ENCODE measurements at places on chromosomes 6 and 20.

DNA sequence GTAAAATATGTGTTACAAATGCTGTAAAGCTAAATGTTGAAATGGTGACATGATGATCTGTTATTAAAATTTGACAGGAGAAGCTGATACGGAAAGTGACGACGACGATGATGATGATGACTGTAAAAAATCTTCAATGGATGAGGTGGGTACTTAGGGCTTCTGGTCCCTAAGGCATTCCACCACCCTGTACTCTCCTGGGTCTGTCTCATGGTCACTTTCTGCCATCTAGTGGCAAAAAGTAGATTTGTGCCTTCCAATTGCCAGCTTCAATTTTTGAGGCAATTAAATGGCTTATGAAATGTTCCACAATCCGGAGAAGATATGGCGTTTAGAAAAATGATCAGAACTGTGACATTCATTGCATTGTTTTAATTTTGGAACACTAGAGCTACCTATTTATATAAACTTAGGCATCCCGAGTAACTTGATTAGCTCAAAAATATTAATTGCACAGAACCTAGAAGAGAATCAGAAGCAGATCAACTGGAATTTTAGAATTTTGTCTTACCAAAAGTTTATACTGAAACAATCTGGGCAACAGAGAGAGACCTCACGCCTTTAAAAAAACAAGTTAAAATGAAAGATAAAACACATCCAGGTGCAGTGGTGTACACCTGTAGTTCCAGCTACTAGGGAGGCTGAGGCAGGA is 346.5 kb upstream of the PLCB4 start:
- no peak for DNase-seq

GRCh38 chr6:87742106-87742505 is 40.1 kb upstream of the AKIRIN2 start:
- DNase-seq: no peak

GRCh38 chr6:30742316-30743098 is at the start of gene FLOT1:
Gene FLOT1 (minus strand): TSS chr6:30742687. CDS start chr6:30742189, 498 bp downstream.
- DNase-seq: peak; percentile 58

DNA sequence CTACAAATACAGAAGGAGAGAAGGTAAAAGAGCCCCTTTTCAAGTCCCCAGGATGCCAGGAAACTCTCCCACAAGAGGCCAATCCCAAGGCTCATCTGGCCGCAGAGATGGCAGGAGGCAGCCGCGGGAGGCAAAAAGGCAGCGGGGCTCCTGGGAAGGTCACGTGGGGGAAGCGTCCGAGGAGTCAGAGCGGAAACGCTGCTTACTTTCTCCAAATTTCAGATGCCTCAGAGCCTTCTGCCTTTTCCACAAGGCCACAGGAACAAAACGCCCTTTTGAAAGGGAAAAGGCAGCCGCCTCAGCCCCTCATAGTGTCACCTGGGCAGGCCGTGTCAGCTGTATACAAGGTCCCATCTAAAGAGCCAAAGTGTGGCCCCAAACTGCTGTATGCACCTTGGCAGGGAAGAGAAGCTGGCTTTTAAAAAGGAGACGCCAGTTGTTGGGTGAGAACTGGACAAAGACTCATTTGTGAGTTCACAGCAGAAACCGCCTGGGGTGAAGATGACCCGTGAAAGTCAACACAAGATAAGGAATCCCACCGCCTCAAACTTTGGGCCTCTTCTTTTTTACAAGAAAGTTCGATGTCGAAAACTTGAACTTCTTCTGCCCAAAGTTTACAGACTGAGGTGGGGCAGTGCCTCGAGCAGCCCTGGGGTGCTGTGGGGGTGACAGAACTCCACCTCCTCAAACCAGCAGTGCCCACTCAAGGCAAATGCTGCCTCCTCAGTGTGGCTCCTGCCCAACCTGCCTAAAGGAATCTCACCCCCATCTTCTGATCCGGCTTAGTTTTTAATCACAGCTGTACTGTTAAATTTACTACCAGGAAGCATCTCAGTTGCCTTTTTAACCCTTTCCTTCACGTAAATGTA is 45.4 kb downstream of the EZR start:
- no peak for DNase-seq

DNA sequence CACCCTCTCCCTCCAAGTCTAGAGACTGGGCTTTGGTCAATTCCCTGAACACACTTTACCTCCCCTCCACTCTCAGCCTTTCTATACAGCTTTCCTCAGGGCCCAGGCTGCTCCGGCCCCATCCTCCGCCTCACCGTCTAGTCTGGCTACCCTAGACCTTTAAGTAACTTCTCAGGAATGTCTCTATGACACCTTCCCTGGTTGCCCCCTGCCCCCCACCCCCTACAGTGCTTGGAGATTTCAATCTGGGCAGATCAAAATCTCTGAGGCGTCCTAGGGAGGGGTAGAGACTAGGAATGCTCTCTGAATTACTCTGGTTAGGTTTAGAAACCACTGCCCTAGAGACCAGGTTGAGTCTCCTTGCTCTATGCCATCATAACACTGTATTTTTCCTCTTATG is 6.1 kb downstream of the UBE2J1 start:
- no peak for DNase-seq

GRCh38 chr6:41914869-41915530 is 5.9 kb downstream of the MED20 start:
- no peak for DNase-seq

- no peak for DNase-seq
These were observed 477.0 kb downstream of the C6orf118 start for GRCh38 chr6:164832410-164832809.

Measured in NCI-H1436 treated with DMSO at 0.1 percent for 48 hours (cell line).